ENCODE measurements at places on chromosomes 12 and 14. TPM values are rescaled to one million over a fixed set of nuclear protein-coding genes. Genes with fewer than 3 reads are reported as not detected.

Gene CLEC1B
- not detected for total RNA-seq

DNA sequence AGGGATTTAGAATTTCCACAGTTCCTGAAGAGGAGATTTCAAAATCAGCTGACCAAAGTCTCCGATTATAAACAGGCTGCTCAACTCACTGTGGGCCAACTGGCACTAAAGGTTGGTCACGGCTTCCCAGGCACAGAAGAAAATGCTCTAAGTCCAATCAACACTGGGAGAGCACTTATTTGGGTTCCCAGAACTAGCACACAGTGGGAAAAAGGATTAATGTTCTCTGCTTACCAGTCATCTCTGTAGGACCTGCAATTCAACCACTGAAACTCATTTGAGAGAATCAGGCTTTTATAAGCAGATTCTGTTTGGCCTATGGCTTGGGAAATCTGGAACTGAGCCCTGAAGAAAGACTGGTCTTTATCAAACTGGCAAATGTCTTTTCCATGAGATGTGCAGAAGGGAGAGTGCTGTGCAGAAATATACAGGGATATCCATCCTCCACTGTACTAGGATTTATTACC, 49.4 kb downstream of the ABCC9 start:
- H3K4me1 ChIP-seq = no peaks in the 10 kb centered on the region
- no peak for DNase-seq
- no peak overlapping the region for H3K27ac ChIP-seq
- peaks cover 9% of the 10 kb centered on the region for H3K27me3 ChIP-seq
- H3K36me3 ChIP-seq = no peaks in the 10 kb centered on the region

DNA sequence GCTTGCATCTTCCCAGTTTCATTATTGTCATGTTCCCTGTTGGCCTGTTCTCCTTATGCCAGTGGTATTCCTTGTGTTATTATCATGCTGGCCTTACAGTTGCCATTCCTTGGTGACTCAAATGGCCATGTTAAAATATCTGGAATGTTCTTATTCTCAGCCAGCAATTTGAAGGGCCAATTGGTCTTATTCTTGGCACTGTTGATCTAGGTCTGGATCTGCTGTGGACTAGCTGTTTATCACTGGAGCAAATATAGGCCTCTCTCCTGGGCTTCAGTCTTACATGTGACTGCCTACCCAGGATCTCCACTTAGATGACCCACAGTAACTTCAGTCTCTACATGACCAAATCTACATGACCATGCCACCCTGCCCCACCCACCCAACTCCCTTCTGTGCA, 5.4 kb downstream of the CIPC start:
- H3K27ac ChIP-seq = no peak overlapping the region
- no peak overlapping the region for H3K4me3 ChIP-seq
- H3K27me3 ChIP-seq = no peaks in the 10 kb centered on the region

- no peaks in the 10 kb centered on the region for H3K36me3 ChIP-seq
- H3K4me3 ChIP-seq = no peak overlapping the region
- no peaks in the 10 kb centered on the region for H3K4me1 ChIP-seq
- DNase-seq = no peak
Observed at GRCh38 chr12:22230280-22230794, 104.2 kb downstream of the ST8SIA1 start.

Gene PSMC1
- 278 TPM for total RNA-seq

DNA sequence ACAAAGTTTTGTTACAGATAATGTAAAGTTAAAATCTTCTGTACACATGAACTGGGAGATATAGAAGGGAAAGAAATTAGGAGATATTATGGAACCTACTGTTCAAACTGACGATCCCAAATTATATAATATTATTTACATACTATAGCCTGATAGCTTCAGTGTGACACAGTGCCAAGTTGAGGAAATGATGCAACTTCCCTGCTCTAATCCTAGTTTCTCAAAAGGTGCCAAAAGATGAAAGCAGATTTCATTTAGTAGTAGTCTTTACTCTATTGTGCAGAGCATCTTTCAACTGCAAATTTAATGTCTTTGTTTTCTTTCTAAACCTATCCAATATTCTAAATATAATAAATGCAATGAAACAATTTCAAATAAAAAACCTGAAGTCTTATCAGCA, 46.9 kb downstream of the COCH start:
- no peaks in the 10 kb centered on the region for H3K27me3 ChIP-seq
- peaks cover 59% of the 10 kb centered on the region for H3K4me1 ChIP-seq
- no peaks in the 10 kb centered on the region for H3K36me3 ChIP-seq
- DNase-seq = peak; percentile 74
- no peak overlapping the region for H3K4me3 ChIP-seq
- H3K27ac ChIP-seq = peak overlapping the region; percentile 77

- peaks cover 44% of the 10 kb centered on the region for H3K36me3 ChIP-seq
- H3K27ac ChIP-seq = no peak overlapping the region
- H3K4me1 ChIP-seq = no peaks in the 10 kb centered on the region
- no peak overlapping the region for H3K4me3 ChIP-seq
- no peaks in the 10 kb centered on the region for H3K27me3 ChIP-seq
- DNase-seq = no peak
Observed at GRCh38 chr14:71105177-71105576, 197.9 kb downstream of the PCNX1 start.

- H3K27ac ChIP-seq = no peak overlapping the region
- no peaks in the 10 kb centered on the region for H3K27me3 ChIP-seq
- H3K4me3 ChIP-seq = no peak overlapping the region
- DNase-seq = no peak
- no peaks in the 10 kb centered on the region for H3K36me3 ChIP-seq
Observed at GRCh38 chr12:64760808-64761573, 1.8 kb upstream of the GNS start.
